ENCODE measurements at places on chromosomes 12 and 14.

DNA sequence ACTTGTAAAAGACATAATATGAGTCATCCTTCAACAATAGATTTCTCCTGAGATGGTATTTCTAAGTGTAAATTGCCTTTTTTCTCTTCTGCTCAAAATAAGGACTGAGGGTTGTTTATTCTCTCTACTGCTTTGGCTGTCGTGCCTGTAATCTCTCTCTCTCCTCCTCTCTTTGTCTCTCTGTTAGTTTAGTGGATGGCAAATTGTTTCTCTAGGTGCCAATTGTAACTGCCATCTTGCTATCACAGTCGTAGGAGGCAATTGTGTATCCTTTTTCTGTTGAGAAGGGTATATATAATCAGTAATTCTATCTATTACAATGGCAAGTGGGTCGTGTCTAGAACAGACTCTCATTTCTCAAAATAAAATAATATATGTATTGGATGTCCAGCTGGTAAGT, 545.0 kb upstream of the FBXO33 start:
- DNase-seq: no peak

DNA sequence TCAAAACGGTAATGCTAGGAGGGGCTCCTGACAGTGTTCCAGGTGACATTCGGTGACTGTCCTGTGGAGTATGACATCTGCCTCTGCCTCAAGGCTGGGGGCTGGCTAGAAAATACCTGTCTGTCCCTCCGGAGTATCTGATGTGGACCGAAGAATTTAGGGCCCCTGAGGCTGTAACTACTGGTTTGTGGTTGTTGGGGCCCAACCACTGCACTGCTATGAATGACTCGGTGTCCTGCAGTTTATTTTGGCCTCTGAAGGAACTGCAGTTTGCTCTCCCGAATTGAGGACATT, 198.9 kb upstream of the CAND1 start:
- no peak for DNase-seq

DNA sequence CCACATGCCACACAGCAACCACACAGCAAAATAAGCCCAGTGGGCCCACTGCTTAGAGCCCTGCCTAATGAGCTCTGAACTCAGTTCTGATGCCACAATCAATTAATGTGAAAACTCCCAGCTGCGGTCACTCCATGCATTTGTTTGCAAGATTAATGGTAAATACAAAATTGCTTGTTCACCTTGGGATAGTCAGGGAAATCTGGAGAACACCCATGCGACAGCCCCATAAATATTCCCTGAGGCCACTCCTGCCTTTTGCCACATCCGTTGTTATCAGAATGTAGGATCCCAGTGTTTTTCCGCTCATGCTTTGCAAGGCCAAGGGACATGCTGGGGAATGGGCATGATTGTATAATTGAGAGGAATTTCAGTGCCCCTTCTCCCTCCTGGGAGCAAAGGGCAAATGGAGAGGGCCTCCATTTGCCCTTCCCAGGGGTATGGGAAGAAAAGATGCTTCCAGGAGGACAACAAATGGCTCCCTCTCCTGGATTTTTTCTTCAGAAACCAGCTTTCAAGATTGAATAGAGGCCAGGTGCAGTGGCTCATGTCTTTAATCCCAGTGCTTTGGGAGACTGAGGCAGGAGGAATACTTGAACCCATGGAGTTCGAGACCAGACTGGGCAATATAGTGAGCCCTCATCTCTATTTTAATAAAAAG, 30.8 kb upstream of the CMKLR1 start:
- no peak for DNase-seq

DNA sequence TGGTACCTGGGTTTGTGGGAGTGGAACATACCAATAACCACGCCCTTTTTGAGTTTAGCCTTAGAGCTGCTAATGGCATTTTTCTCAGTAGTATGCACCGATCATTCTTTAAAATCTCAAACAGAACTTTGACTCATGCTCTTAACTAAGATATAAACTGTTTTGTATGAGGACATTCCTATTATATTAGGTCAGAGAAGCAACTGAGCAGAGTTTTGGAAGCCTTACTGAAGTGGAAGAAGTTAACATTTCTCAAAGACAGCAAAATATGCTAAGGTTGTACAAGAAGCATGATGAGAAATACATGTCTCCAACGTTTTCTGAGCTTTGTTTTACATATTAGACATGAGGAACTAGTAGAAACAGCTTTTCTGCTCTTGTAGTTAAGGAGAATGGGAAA, 819.2 kb downstream of the FSCB start:
- DNase-seq: no peak

- no peak for DNase-seq
Observed at GRCh38 chr14:102610968-102611811, 18.7 kb downstream of the RCOR1 start.

GRCh38 chr12:96241846-96242256, 47.7 kb downstream of the ELK3 start:
- DNase-seq: peak; percentile 96

- DNase-seq: no peak
Observed at GRCh38 chr12:120764816-120765215, 39.2 kb downstream of the ACADS start.

DNA sequence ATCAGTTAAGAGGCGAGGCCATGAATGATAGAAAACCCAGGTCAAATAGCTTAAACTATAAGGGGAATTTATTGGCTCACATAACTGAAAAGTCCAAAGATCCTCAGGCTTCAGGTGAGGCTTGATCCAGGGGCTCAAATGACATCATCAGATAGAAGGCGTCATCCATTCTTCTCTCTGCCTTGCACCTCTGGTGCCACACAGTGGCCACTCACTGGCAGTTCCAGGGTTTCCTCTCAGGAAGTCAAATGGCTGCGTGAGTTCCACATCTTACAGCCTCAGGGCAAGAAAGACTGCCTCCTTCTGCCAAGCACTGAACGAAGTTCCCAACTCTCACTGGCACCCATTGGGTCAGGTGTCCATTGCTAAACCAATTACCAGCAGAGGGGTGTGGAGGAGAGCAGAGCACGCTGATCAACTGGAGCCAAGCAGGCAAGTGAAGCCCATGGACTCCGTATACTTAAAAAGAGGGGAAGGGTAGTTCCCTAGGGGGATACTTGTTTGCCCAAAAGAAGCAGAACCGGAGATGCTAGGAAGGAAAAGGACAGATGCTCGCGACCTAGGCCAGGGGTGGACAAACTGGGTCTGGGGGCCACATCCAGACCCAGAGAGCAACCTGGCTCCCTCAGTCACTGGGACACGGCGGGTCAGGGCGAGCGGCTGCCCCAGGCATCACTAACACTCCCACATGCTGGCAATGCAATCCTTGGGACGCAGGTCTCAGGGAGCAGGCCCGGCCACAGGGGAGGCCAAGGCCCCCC, 69.3 kb downstream of the SERPINA3 start:
- DNase-seq: no peak

DNA sequence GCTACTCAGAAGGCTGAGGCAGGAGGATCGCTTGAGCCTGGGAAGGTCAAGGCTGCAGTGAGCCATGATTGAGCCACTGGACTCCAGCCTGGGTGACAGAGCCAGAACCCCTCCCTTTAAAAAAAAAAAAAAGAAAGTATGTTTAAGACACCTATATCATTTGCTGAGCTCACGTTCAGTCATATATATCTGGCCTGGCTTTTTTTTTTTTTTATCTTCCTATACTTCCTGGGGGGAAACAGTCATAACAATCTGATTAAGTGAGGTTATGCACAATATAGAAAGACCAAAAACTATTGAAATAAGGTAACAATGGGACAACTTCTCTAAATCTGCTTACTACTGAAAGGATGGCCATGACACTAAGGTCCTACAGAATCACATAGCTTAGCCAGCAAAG, 9.4 kb upstream of the ARID2 start:
- no peak for DNase-seq

GRCh38 chr14:49306152-49306751, 279.9 kb downstream of the RPS29 start:
- DNase-seq: no peak

GRCh38 chr14:30648471-30648870, 26.4 kb downstream of the SCFD1 start:
- DNase-seq: no peak

DNA sequence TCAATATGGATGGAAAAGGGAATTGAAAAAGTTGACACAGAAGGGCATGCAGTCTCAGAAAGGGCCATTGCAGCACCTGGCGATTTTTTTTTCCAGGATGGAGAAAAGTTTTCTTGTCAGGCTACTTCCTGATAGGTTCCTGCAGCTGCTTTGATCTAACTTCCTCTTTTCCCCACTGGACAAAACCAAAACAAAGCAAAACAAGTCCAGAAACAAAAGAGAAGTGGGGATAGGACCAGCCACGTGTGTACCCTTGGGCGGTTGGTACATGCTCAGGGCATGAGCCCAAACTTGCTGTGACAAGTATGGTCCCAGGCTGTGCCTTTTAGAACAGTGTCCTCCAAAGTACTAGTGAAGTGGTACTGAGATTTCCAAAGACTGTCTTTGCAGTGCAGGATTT, 89.8 kb downstream of the CHST11 start:
- no peak for DNase-seq

DNA sequence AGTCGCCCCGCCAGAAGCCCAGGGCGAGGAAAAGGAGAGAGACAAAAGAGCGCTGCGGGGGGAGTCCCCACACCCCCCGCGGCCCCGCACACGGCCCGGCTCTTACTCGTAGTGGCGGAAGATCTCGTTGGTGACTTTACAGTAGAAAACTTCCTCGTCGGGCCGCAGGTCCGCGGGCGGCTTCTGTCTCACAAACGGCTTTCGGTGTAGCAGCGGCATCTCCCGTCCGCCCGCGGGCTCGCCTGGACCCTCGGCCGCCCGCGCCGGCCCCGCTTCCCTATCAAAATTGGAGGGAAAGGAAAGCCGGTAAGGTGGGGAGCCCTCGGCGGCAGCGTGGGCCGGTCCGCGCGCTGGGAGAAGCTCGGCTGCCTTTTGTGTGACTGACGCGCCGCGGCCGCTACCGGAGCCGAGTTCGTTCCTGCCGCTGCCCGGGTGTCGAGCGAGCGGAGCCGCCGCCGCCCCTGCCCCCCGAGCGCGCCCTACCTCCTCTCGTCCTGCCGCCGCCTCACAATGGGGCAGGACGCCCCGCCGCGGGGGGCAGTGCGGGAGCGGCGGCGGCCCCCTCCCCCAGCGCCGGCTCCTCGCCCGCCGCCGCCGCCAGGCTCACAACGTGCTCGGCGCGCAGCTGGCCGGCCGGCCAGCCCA, 652 bp downstream of the BAZ1A start:
- no peak for DNase-seq

DNA sequence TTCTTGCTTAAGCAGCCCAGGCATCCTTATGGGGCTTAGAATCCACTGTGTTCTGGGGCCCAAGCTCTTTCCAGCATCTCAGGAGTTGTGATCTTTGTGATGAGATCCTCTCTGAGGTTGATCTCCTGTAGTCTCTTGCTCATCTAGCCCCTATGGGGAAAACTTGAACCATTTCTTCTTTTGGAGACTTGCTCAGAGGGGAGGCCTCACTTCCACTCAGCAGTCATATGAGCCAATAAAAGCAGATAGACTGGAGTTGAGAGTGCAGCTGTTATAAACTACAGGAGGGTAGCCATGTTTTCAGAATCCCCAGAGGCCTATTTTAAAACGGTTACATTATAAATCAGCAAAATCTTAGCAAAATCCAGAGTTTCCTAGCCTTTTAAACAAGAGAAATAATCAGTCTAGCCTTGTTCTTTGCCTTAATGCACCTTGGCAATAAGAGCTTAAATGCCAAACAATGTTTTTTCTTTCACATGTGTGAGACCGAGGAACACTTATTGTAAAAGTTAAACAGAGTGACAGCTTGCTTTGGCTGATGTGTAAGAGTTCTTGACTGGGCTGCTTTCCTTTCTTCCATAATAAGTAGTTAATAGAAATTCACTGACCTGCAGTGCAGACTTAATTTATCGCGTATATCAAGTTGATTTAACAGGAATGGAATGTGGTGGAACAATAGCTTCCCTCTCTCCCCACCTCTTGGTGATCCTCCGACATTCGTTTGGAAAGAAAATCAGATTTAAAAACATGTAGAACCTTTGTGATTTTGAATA, 168.3 kb downstream of the NEDD1 start:
- DNase-seq: no peak

GRCh38 chr12:64323476-64324225, 66.9 kb downstream of the C12orf56 start:
- DNase-seq: no peak

- DNase-seq: no peak
Observed at GRCh38 chr12:100268835-100269564, 2.0 kb downstream of the SCYL2 start.

DNA sequence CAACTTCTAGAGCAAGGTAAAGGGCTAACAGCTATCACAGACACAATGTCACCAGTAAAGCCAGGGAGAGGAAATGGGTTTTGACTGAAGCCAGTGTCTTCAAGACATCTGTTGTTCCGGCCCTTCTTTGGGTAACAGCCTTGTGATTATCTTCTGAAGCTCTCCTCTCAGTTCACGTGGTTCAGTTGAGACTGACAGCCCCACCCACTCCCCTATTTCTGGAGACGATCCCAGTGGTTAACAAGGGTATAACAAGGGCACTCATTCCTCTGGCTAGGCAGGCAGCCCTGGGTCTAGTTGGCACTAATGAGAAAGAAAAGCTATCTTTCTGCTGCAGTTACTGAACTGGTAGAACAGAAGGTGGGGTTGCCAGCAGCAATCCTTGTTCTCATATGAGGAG, 6.9 kb downstream of the GNPTAB start:
- peak; percentile 74 for DNase-seq

DNA sequence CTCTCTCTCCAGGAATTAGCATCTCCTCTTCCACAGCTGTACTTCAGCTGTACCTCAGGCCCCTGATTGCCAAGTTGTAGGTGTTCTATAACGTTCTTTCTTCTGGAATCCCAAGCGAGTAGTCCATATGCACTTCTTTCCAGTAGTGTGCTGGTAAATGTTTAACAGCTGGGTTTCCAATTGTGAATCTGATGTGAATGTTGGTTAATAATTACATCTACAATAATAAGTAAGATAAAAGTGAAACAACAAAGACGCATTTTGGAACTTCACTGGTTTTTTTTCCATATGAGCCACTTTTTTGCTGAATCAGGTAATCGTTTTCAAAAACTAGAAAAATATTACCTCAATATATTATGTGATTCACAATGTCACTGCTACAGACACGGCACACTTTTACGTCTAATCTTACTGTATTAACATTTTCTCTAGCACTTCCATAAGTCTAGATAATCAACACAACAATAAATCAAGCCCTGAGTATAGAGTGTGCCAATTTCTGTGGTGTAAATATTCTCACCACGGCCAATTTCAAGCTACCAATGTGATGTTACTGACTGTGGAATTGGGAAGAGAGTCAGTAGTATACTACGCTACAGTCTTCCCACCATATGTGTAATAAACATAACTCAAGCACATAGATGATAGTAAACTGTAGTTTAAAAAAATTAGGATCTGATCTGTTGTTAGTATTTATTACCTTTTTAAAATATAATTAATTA, 113.0 kb downstream of the ZFP36L1 start:
- no peak for DNase-seq

GRCh38 chr14:74702293-74702692, 10.6 kb downstream of the AREL1 start:
- no peak for DNase-seq

GRCh38 chr12:64082866-64083268, 139.2 kb downstream of the KICS2 start:
- no peak for DNase-seq

- no peak for DNase-seq
Observed at GRCh38 chr12:100798286-100799160, 3.9 kb downstream of the ANO4 start.
